ENCODE measurements at places on chromosomes 2 and 18.

- DNase-seq: no peak
These were observed 7.4 kb downstream of the SCN3A start for GRCh38 chr2:165196411-165196810.

GRCh38 chr2:217756375-217757107 is 246.3 kb downstream of the TNS1 start:
- peak; percentile 88 for DNase-seq

DNA sequence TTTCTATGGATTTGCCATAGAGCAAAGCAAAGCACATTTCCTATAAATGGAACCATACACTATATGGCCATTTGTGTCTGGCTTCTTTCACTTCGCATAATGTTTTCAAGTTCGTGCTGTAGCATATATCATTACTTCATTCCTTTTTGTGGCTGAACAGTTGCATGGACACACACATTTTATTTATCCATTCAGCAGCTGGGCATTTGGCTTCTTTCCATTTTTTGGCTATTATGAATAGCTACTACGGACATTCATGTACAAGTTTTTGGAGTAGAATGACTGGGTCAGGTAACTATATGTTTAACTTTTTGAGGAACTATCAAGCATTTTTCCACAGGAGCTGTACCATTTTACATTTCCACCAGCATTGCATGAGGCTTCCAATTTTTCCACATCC is 10.7 kb upstream of the SELENOI start:
- no peak for DNase-seq

GRCh38 chr2:11096591-11096990 is 58.7 kb upstream of the SLC66A3 start:
- no peak for DNase-seq

DNA sequence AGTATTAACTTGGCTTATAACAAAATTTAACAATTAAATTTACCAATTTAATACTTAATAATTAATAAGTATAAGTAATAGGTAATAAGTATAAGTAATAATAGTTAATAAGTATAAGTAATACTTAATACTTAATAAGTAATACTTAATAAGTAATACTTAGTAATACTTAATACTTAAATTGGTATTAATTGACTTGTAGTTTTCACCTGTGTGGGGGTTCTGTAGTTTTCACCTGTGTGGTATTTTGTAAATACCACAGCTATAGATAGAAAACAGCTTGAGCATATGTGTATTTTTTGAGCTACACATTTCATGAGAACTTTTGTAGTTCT is 55.4 kb downstream of the MAPRE2 start:
- DNase-seq: no peak

DNA sequence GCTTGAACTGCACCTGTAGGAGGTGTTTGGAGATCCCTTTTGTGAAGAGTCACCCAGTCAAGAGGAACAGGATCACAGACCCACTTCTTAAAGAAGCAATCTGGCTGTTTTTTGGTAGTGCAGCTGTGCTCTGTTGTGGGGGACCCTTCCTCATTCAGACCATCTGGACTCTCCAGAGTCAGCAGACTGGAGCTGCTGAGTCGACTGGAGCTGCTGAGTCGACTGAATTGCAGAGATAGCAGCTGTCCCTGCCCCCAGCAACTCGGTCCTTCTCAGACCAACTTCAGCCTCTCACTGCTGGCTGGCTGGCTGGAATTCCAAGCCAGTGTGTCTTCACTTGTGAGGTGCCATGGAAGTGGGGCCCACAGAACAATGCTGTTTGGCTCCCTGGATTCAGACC is 56.8 kb downstream of the GTF3C3 start:
- no peak for DNase-seq

DNA sequence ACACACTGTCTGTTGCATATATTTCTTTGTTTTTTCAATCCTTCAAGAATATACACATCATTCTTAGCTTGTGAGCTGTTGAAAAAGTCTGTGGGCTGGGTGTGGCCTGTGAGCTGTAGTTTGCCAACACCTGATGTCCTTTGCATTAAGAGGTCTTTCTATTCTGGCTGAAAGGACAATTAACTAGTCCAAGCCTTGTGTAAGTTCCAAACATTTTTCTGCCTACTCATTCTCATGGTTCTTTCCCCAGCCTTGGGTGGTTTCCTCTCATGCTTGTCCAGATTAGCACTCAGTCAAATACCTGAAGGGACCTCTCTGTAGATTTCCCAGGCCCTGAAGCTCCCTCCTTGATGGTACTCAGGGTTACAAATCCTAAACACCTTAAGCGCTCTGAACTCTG is 57.8 kb upstream of the NABP1 start:
- no peak for DNase-seq

GRCh38 chr2:241108271-241109209 is 6.5 kb upstream of the MTERF4 start:
- no peak for DNase-seq

DNA sequence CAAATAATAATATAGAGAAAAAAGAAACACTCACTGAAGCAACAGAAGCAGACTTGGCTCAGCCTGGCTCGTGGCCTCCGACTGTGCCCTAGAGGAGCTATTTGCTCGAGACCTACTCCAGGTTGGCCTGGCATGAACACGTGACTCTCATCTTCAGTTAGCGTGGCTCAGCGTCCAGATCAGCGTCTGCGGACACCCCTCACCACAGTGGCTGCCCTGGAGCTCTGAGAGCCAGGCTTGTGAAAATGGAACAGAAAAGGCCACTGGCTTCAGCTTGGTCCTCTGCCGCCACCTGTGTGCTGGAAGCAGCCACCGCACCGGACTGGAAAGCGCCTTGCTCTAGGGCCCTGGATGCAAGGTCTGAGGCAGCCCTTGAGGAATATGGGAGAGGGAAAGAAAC is 1184.0 kb upstream of the GYPC start:
- peak; percentile 83 for DNase-seq

GRCh38 chr2:69315160-69315761 is 71.8 kb downstream of the GFPT1 start:
- DNase-seq: no peak

- DNase-seq: no peak
These were observed 36.3 kb downstream of the NEURL3 start for GRCh38 chr2:96468904-96469303.

DNA sequence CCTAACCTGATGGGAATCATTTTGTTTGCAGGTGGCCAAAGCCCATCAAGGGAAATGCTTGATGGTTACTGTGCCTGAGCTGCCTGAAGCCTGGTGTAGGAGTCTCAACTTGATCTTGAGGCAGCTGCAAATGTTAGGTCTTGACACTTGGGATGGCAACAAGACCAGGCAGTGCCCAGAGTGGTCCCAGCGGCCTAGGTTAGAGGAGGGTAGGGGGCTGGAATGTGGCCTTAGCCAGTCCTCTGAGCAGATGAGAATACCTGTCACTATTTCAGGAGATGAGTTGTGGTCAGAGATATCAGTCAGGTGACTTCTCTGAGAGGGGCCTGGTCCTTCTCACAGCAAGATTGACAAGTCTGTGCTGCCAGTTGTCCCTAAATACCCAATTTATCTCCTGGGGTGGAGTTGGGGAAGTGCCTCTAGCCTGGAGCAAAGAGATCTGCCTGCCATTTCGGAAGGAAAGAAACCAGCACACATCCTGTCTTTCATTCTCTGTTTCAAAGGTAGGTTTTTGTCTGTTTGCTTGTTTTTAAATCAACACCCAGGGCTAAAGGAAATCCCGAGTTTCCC is 13.4 kb downstream of the SPTBN1 start:
- DNase-seq: no peak

DNA sequence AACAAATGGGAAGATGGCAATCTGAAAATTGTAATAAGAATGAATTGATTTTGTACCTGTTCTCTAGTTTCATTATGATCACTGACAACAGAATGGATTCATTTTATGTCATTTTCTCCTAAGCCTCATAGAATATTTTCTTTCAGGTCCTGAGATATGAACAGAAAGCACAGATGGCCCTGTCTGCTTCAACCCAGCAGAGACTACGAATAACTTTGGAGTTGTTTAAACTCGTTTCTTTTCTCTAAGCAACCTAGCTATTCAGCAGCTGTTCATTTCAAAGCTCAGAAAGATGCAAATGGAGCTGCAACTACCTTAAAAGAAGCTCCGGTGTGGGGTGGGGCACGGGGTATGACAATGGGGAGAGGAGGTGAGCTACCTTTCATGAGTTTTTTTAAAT is 124.9 kb downstream of the ALK start:
- DNase-seq: no peak

- DNase-seq: no peak
These were observed 328.3 kb downstream of the LRATD1 start for GRCh38 chr2:14960686-14961324.

- no peak for DNase-seq
These were observed 12.2 kb downstream of the PTPRM start for GRCh38 chr18:7579176-7579917.

DNA sequence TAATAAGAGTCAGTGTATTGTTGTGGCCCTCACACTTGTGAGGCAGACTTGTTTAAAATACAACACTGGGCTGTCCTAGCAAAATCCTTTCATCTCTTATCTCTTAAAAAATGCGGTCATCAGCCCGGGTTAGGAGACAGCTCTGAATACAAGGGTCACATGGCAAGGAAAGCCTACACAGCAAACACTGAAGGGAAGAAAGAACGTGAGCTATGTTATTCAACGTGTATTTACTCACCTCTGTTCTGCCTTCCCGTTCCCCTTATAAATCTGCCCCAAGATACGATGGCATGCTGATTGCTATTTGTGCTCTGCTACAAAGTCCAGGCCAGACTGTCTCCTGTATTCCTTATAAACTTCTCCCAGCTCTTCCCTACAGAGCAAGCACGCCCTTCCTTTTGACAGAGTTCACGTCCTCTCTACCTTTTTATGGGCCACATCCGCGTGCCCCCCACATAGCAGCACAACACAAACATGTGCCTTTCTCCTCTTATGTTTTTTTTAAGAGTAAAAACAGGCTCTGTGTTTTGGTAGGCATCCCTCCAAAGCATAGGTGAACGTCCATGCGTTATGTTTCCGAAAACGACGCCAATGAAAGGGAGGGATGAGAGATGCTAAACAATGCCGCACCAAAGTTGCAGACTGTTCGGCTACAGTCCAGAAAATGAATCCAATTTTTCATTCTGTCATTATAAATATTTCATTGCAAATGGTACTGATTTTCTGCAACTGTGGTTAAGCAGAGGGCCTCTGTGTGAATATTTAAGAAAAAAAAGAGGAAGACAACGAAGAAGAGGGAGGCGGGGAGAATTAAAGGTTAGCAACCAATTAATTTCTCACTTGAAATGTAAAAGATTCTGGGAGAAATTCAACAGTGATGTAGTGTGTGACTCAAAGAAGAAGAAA is 274.7 kb downstream of the ZNF521 start:
- DNase-seq: no peak

GRCh38 chr18:70019991-70020390 is 72.3 kb upstream of the CD226 start:
- DNase-seq: no peak

DNA sequence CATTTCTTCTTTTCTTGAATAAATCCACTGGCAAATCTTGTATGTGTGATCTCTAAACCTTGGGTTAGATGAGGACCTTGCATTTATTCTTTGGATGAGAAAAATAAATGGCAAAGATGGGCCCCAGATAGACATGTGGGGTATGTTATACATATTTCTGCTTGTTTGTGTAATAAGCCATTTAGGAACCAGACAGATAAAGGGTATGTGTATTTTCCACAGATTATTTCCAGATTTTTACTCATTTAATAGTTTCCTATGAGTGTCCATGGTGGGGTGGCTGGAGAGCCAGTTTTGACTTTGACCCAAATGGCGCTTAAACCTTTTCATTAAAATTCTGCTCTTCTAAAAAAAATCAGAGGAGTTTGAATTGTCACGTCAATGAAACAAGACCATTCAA is 102.8 kb downstream of the MYCN start:
- DNase-seq: no peak

- peak; percentile 91 for DNase-seq
These were observed 147.8 kb downstream of the SATB2 start for GRCh38 chr2:199309973-199310372.

DNA sequence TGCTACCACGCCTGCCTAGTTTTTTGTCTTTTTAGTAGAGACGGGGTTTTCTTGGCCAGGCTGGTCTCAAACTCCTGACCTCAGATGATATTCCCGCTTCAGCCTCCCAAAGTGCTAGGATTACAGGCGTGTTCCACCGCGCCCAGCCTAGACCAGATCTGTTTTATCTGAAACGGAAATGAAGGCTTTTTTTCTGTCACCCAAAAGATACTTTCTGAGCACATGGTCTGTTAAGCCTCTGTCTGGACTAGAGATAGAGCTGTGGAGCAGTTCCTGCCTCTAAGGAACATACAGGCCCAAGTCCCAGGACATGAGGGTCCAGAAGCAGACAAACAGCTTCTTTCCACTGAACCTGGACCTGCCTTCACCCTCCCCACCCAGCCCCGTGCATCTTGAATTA is 43.6 kb upstream of the PTMA start:
- no peak for DNase-seq

DNA sequence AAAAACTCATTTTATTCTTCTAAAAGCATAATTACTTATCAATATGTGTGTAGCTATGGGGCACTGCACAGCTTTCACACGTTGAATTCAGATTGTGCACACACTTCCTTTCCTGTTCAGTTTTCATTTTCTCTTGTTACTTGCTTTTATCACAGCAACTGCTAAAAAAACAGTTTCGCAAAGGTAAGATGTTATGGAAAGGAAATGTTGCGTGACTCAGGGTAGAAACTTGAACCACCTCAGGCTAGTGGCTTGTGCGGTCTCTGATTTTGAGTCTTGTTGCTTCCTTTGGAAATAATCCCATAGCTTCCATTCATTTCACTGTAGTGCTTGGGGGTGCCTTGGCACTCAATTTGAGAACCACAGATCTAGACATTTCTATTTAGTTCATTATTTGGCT is 171.9 kb downstream of the FMNL2 start:
- no peak for DNase-seq

- DNase-seq: no peak
These were observed 6.2 kb downstream of the PRKD3 start for GRCh38 chr2:37318401-37318800.

DNA sequence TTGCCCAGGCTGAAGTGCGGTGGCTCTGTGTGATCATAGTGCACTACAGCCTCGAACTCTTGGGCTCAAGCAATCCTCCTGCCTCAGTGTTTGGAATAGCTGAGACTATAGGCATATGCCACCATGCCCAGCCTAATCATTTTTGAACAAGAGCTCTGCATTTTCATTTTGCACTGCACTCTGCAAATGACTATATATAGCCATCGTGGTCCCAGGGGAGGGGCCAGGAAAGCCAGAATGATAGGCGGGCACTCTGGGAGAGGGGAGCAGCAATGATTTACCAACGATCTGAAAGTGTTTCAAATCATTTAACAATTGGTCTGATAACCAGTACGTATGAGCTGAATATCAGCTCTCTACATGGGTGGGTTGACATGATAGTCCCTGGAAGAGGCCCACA is 22.3 kb upstream of the ST3GAL5 start:
- no peak for DNase-seq

DNA sequence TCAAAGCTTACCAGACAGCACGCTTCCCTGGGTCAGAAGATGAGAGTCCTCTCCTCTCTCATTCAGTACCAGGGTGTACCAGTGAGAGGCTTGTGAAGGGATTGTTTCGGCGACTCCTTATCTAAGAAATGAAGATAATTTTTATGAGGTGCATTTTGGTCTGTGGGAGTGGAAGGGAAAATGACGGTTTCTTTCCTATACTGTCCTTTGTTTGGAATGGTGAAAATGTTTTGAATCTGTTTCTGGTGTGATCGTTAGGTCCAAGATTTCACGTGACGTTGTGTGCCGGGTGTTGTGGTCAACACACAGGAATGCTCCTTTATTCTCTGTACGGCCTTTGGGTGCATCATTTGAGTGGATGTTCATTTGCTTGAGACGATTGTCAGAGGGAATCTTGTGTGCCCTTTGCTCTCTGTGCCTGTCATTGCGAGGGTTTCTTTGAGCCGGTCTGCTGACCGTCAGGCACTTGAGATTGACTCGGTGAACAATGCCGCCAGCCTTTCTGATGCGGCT is 183.5 kb downstream of the AGAP1 start:
- DNase-seq: no peak

All from SHP77 (cell line).